ENCODE measurements at places on chromosomes 6 and 20.
A peak's percentile ranks its signal among the peaks of the same experiment; 100 is the strongest.

DNA sequence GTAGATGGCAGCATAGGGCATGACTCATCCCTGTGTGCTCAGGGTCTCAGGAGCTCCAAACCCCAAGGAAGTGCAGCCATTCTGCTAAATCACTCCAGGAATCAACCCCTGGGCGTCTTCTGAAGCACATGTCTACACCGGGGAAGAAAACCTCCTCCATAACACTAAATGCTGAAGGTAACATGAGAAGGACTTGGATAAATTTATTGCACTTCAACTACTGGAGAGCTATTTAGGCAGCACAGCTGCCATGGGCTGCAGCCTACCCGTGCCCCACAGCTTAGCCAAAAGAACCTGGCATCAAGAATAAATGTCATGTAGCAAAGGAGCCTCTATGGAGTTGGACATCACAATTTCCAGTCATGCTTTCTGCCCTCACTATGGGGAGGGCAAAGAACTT is 152.4 kb upstream of the PROKR2 start:
- DNase-seq = no peak

DNA sequence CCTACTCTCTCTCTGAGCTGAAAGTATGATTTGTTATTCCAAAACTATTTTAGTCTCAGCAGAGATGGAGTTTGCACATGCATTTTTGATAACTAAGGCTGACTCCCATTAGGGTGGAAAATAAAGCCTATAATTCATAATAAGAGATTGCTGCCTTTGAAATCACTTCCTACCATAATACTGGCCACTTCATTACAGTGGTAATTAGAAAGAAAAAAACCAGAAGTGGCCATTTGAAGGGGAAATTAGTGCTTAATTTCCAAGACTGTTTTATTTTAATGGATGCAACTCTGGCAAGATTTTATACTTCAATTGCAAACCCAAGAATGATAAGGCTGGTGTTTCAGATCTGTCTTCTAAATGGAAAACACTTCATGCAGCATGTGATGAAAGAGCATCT is 43.4 kb downstream of the SLC35B3 start:
- no peak for DNase-seq

DNA sequence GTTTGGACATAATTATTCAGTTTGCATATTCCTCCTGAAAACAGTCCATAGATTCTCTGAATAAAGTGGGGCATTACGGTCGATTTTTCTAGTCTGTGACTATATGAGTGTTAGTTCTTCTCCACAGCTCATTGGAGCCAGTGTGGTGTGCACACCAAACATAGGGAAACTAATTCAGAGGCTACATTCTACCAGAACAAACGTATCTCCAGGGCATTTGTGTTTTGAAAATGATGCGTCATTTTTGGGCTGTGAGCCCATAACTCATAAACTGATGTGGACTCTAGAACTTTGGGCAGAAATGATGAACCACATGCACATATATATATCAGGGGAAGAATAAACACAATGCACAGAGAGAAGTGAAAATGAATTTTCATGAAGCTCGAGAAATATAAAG is 41.8 kb downstream of the C6orf58 start:
- no peak for DNase-seq

DNA sequence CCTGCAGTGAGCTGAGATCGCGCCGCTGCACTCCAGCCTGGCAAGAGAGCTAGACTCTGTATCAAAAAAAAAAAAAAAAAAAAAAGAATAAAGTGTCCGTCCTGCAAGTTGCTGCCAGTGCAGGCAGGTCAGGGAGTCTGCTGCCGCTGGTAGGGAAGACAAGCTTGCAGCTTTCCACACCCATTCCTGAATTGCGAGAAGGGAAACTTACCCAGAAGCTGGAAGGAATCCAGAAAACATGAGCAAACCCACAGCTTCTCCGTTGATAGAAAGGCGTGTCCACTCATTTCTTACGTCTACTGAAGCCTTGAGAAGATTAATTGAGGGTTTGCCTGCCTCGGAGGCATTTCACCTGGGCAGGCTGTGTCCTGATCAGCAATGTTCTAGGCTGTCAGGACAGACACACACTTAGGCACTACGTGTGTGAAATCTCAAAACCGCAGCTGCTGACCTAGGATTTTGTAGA is 61.6 kb upstream of the DSP start:
- peak; percentile 78 for DNase-seq

DNA sequence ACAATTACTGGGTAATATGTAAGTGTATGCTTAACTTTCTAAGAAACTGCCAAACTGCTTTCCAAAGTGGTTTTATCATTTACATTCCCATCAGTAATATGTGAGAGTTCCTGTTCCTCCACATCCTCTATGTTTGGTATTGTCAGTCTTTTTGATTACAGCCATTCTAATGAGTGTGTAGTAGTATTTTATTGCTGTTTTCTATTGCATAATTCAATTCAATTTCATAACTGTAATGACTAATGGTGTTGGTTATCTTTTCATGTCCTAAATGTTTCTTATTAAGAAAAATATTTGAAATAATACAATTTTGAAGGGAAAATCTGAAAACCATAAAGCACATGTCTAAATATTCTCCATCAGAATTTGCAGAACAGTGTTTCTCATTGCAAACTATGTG is 119.3 kb downstream of the MAP3K7 start:
- no peak for DNase-seq

GRCh38 chr6:105207524-105208269 is 27.9 kb upstream of the POPDC3 start:
- no peak for DNase-seq

DNA sequence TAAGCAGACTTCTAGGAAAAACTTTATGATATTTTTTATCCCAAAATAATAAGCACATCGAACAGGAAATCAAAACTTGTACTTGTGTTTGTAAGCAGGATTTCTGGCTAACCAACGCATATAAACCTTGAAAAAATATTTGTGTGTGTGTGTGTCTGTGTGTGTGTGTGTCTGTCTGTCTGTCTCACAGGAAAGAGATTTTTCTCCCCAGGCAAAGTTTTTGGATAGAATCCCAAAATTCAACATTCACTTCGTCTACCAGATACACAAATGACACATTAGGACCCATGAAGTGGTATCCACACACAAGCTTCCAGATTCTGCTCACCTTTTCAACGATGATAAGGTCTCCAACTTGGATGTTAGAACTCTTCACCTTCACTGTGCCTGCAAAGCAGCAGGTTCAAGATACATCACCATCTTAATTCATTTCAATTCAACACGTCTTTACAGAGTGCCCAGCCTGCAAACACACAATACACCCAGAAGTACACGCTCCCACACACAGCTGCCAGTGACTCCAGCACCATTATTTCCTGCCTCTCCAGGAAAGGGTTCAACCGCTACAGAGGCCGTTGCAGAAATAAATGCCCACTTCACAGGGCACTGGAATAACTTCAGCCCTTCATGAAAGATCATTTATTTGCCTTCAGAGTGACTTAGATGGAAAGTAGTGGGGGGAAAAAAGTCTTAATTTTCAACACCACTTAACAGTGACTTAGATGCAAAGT is 70.9 kb downstream of the ATP9A start:
- no peak for DNase-seq

DNA sequence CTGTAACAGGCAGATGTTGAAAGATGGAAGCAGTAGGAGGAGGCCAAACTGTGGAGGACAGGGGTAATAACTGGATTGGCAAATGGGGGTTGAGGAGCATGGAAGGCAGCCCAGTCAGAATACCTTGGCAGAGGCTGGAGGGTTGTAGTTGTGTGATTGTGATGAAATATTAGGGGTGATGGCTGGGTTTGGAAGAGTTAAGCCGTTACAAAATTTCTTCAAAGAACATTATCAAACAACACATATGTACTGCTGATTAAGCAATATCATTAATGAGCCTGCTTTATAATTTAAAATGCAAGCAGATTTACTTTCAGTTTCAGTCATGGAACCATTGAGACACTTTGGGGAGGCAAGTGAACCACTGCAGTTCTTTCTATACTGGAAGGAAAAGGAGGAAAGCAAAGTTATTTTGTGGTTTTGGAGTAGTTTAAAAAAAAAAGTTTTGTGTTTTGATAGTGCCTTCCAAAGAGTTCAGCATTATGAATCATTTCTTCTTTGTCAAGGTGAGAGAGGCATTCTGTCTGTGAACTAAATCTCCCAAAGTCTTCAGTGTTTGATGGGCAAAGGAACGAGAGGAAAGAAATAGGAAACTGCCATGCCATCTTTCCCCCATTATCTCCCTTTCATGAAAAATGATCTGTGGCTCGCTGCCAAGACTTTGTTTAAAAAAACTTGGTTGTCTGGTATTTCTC is 20.7 kb downstream of the FOXO3 start:
- peak; percentile 68 for DNase-seq

- DNase-seq = peak; percentile 76
These were observed 97.8 kb downstream of the ANKS1A start for GRCh38 chr6:34986845-34987246.

- no peak for DNase-seq
These were observed 689.7 kb upstream of the GJE1 start for GRCh38 chr6:141443032-141443431.

DNA sequence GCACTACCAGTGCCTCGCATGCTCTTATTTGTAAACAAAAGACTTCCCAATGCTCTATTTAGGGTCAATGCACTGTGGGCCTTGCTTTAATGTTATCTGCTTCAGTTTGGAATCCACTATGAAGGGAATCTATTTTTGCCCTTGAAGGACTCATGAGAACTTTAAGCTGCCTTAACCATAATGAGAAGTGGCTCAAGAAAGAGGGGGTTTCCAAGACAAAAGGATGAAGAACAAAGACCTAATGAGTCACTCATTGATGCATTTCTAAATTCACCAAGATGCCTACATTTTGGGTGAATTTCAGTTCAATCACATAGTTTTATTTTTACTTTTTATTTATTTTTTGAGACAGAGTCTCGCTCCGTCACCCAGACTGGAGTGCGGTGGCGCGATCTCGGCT is 228.2 kb downstream of the LY86 start:
- DNase-seq = no peak

DNA sequence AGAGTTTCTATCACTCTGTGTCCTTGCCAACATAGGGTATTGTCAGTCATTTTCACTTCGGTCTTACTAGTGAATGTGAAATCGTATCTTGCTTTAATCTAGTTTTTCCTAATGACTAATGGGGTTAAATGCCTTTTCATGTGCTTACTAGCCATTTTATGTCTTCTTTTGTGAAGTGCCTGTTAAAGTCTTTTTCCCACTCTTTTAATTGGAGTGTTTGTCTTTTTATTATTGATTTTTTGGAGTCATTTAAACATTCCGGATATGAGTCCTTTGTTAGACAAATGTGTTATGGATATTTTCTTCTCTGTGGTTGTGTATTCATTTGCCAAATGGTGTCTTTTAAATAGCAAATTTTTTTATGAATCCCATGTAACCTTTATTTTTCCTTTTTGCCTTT is 194.6 kb downstream of the CDH26 start:
- no peak for DNase-seq

DNA sequence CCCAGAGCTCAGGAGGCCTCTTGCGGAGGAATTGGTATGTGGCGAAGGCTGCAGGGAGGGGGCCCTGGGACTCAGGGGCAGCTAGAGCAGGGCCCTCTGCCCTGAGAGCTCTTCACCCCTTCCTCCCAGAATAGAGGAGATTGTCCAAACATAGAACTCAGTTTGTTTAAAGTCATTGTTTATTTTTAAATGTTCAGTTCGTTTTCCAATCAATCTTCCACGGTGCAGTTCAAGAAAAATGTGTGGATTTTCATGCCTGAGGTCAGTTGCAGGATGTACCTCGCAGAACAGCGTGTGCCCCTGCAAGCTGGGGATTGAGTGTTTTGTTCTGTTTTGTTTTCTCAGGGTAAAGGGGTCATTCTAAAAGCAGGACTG is 37.2 kb downstream of the MGME1 start:
- no peak for DNase-seq

DNA sequence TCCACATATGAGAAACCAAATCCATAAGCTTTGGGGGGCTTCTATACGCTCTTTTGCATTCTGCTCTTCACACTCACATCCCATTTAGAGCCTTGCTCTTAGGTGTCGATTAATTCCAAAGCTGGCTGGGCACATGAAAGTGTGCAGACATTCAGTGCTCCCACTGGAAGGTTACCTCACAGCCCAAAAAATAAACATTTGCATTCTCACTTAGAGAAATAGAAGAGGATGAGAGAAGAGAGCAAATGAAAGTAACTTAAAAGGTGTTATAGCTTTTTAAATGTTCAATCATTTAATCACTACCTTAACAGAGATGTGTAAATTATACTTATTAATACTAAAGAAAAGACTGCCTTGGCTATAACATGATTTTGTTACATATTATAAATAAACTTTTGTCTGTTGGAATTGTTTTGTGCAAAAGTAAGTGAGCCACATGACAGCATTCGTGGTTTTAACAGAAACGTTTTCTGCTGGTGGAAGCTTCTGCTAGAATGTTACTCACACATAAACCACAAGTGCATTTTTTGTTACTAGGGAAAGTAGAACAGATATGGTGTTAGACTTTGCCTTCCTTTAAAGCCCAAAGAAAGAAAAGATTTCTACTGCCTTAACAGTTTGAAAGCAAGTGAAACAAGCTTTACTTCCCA is 116.7 kb downstream of the SIM1 start:
- peak; percentile 56 for DNase-seq

- no peak for DNase-seq
These were observed 39.0 kb downstream of the MAN1A1 start for GRCh38 chr6:119310486-119311036.

DNA sequence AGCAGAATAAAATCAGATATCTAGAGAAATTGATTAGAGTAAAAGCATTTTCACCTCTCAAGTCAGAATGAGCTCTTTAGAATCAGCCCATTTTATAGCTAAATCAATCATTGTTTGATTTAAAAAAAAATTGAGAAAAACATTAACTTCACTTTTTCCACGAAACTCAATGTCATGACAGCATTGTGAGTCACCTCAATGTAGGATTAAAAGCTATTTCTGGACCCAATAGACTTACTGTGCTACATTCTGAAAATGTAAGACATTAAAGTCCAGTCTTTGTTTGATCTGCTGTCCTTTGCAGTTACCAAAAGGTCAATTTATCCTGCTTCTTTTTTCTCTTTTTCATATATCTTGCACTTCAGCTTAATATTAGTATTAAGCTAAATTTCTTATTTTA is 519.4 kb upstream of the ZNF337 start:
- peak; percentile 16 for DNase-seq

GRCh38 chr6:169831450-169832246 is 80.2 kb downstream of the ERMARD start:
- DNase-seq = peak; percentile 72

DNA sequence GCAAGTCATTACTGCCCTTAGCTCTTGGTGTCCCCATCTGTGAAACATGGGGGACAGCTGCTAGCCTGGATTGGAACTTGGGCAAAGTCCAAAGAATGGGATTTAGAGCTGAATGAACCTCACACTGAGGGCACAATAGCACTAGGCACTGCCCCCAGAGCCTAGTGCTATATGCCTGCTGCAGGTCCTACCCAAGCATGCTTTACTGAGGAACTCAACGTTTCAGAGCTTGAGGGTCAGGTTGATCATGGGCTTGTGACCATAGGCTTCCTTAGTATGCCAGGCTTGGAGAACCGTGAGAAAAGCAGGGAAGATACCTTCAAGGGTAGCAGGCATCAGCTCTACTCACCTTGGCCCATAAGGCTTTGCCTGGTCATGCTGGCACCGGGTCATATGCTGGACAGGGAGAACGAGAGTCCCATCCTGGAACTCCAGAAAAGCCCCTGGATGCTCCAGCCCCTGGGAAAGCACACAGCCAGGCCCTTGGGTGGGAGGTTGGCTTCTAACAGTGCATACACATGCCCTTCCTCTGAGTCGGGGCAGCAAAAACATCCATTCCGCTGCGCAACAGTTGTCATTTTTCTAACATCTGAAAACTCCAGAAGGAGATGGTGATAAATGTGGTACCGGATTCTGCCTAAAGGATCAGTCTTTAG is 29.7 kb downstream of the EIF2S2 start:
- no peak for DNase-seq
